ENCODE measurements at places on chromosomes 16 and 17.
A peak's percentile ranks its signal among the peaks of the same experiment; 100 is the strongest.

GRCh38 chr17:2194889-2195335 is 108.7 kb downstream of the SMG6 start:
- DNase-seq = no peak

DNA sequence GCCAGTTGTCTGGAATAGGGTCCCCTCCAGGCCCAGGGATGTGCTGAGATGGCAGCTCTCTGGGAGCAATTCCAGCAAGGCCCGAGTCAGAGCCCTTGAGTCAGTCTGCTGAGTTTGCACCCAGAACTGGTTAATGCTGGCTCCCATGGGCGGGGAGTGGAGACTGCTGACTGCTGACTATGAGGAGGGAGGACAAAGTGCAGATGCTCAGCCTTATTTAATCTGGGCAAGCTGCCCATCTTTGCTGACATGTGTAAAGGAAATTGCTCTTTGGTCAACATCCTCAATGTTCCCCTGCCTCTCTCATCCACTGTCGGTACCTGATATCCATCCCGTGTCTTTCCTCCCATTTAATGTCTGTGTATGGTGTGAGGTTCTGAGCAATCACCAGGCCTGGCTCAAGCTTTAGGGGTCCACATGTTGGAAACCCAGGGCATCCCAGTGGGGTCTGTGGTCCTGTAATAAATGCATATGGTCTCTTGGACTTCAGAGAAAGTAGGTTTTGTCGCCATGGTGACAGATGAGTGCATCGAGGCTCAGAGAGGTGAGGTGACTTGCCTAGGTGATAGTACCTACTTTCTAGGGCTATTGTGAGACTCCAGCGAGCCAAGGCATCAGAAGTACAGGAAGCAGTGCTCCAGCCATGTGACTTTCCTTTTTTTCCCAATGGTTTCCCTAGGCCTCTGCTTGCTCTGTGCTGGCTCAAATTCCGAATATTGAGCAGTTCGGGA is 20.0 kb upstream of the RNF135 start:
- DNase-seq = no peak

- no peak for DNase-seq
Measured at GRCh38 chr16:62596584-62596983, 560.3 kb upstream of the CDH8 start.

GRCh38 chr17:37708008-37708615 is 36.7 kb downstream of the HNF1B start:
- DNase-seq = no peak

GRCh38 chr16:89197033-89197632 is 3.2 kb downstream of the SLC22A31 start:
- no peak for DNase-seq

GRCh38 chr16:10562361-10562899 is 18.0 kb downstream of the EMP2 start:
- no peak for DNase-seq

- DNase-seq = no peak
Measured at GRCh38 chr17:79629548-79630049, 18.7 kb upstream of the RBFOX3 start.

DNA sequence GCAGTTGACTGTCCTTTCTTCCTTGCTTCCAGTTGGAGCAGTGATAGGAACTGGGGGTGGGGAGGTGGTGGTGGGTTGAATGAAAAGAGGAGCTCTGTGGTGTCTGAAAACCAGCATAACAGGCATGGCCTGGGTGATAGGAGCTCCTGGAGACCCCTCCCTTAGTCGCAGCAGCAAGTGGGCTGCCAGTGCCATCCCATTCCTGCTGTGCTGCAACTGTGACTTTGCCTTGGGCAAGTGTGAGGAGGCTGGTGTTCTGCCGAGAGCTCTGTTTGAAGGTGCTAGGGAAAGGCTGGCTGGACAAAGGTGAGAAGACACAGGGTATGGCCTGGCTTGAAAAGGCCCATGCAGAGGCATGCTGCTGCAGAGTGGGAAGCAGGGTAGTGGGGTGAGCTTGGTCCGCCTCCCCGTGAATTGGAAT is 2.7 kb upstream of the CDK5R1 start:
- DNase-seq = no peak

GRCh38 chr16:66923247-66923731 is 2.0 kb downstream of the RRAD start:
- DNase-seq = no peak

DNA sequence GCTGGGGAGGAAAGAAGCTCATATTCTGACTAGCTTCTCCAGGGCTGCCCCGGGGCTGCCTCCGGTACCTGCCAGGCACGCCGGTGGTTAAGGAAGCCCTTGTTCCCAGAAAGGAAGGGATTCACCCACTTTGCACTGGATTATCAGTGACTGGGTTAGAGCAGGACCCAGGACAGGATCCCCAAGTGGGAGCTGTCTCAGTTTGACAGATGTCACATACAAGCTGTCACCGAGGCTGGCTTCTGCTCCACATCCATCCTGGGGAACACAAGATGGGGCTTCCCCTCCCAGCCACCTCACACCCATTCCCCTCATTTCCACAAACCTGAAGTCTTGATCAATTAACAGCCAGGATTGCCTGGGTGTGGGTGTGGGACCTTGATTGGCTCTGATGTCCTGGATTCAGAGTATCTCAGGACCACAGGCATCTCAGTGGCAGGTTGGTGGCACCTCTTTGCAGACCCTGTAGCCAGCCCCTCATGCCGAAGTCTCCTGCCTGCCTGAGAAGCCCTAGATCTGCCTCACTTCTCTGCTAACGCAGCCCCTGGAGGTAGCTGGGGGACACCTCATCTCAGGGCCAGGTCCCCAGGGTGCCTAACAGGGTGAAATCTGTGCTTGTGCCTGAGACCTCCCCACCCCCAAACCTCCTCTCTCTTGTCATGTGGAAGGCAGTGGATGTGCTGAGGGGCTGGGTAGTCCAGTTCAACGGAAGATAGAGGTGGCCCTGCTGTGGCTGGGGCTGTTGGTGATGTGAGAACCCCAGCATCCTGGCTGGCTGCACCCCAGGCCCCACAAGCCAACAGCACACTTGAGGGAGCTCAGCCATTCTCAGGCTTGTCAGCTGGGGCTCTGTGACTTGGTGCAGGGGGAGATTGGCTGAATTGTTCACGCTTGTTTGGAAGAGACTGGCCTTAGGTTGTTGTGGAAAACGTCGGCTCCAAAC is 1.4 kb downstream of the CACNG5 start:
- DNase-seq = no peak

GRCh38 chr16:84916850-84917249 is 94.5 kb downstream of the ZDHHC7 start:
- no peak for DNase-seq

DNA sequence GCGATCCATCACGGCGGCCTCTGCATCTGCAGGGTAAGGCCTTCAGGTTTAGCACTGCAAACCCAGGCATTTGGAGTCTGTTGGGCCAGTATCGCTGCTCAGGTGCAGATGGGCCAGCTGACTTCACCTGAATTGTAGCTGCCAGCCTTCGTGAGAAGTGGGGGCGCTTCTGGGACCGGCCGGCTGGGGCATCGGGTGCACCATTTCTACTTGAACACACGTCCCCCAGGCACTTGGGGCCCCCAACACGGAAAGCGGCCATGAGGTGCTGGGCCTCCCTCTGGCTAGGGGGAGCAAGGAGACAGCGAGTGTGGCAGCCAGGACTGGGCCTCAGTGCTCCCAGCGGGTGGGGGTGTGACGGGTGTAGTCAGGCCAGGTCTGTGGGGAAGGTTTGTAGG is 767.6 kb downstream of the KCNJ18 start:
- no peak for DNase-seq

DNA sequence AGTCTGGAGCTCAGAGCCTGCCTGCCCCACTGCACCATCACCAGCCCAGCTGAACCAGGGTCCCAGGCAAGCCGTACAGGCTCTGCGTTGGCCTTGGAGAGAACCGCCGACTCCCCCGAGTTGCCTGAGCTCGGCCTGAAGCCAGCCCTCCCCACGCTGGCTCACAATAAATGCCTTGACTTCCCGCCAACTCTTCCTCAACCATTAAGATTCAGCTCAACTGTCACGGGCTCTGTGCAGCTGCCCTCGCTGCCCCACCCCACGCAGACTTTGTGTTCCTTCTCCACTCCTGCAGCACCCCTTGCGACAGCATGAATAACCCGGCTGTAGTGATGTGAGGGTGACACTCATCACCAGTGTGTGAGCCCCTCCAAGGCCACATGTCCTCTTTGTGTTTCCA is 4.8 kb upstream of the QPRT start:
- no peak for DNase-seq

DNA sequence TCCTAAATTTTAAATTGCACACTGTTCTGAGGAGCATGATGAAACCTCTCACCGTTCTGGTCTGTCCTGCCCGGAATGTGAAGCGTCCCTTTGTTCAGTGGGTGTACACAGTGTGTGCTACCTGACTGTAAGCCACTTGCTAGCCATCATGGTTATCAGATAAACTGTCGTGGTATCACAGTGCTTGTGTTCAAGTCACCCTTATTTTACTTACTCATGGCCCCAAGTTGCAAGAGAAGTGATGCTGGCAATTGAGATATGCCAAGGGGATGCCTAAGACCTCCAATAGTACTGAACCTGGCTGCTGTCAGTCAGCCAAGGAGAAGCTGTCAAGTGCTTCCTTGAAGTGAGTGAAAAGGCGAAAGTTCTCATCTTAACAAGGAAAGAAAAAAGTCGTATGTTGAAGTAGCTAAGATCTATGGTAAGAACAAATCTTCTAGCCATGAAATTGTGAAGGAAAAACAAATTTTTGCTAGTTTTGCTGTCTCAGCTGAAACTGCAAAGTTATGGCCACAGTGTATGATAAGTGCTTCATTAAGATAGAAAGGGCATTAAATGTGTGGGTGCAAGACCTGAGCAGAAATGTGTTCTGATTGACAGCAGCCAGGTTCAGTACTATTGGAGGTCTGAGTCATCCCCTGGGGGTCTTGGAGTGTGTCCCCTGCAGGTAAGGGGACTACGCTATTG is 5.8 kb downstream of the PIK3R6 start:
- DNase-seq = peak; percentile 3

- DNase-seq = no peak
Measured at GRCh38 chr16:62036101-62036801, at the start of gene CDH8. CDH8 (minus strand) TSS chr16:62036438; CDS start chr16:62021403, 15,035 bp downstream.

DNA sequence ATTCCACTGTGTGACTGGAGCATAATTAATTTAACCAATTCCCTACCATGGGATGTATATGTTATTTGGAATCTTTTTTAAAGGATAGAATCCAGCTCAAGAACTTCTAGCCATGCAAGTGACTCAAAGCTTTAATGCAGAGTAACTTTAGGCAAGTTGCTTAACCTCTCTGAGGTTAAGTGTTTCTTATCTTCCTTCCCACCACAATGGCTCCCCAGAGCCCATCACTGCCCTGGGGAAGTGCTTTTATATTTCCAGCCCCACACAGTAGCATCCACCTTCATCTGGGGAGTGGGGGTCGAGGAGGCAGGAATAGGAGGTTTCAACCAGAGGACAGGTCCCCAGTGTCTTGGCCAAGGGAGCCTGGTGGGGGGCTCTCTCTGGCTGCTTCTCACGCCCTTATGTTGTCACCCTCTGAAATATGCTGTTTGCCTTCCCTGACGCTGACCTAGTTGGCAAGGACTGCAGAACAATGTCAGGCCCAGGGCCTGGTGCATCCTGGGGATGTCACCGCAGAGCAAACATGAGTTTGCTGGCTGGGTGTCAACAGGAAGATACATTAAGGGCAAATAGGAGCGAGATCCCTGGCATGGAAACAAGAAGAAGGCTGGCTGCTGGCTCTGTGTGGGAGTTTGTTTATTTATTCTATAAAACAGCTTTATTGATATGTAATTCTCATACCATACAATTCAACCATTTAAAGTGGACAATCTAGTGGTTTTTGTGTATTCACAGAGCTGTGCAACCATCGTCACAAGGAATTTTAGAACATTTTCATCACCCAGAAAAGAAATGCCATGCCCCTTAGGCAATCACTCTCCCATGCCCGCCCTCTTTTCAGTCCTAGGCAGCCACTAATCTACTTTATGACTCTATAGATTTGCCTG is 46.6 kb upstream of the WSB1 start:
- DNase-seq = no peak

DNA sequence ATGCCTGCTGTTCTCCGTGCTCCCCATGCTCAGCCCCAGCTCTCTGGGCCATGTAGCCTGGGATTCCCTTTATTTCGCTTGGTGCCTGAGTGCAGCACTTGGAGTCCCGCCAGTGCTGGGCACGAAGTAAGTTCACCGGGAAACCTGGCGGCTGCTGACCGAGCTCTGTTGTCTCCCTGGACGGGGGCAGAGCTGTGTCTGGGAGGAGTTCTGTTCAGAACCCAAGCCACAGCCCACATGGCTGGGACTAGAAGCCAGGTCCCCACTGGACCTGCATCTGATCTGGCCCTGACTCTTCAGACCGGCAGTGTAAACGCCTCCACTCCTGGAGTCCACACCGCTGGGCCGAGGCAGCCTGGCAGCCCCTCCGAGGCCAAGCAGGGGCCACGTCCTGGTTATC is 37.5 kb upstream of the CIBAR2 start:
- DNase-seq = no peak

DNA sequence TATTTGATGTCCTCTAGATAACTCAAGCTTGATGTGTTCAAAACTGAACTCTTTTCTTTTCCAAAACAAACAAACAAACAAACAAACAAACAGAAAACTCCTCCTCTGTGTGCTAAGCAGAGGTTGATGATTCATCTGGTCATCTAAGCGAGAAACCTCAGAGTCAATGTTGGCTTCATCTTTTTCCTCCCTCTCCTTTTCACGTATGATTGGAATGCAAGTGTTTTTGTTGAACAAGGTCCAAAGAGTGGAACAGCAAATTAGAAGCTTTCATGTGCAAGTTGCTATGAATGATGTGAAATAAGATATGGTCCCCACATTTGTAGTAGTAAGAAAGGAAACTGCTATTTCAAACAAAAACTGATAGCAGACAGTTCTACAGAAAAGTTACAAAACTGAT is 52.5 kb downstream of the TBX4 start:
- DNase-seq = no peak

DNA sequence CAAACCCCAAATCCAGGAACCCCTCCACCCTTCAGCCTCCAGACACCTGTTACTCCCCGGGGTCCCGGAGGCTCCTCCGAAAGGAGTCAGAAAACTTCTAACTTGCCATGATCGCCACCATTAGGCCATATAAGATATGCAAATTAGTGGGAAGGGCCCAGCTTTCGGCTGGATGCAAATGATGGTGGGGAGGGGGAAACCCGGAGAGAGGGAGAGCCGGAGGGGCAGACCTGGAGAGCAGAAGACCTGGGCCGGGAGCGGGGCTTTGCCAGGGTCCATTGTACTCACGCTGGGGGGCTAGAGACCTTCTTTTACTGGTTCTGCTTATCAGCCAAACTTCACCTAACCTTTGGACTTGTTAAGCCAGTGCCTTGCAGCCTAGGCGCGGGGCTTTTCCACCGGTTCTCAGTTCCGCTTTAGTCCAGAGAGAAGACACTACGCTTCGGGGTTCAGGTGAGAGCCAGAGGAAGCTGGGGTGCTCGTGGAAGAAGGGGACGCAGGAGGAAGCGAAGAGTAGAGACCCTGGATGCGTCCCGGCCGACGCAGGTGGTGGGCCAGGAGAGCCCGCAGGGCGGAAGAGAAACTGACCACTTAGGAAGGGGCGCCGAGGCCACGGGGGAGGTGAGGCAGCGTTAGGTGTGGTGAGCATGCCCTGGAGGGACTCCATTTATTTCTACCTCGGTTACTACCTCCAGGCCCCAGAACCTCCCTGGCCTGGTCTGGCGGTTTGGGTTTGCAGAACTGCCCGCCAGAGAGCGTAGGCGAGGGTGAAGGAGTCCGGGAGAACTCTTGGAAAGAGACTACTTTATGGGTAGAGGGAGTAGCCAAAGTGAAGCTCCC is at the start of gene HNF1B:
TSS of gene HNF1B (minus strand) at position 99 of the 840 bp plus-strand sequence. CDS start 175 bp downstream, outside the sequence.
- DNase-seq = peak; percentile 47

GRCh38 chr17:64109400-64109799 is 20.5 kb downstream of the ERN1 start:
- no peak for DNase-seq

GRCh38 chr17:20302246-20302917 is 165.0 kb downstream of the LGALS9B start:
- DNase-seq = no peak

All from activated CD4-positive, CD25-positive, alpha-beta regulatory T cell treated with anti-CD3 and anti-CD28 coated beads, Interleukin-2, amount 50 U/mL, for 72 hours (primary cell).